Suppressor macrophage treated with lipopolysaccharide for 1 hour (primary cell): ENCODE measurements at places on chromosomes 6 and 20.
A peak's percentile ranks its signal among the peaks of the same experiment; 100 is the strongest.

- no peak for DNase-seq
Observed at GRCh38 chr6:164130151-164130550, 715.6 kb downstream of the QKI start.

DNA sequence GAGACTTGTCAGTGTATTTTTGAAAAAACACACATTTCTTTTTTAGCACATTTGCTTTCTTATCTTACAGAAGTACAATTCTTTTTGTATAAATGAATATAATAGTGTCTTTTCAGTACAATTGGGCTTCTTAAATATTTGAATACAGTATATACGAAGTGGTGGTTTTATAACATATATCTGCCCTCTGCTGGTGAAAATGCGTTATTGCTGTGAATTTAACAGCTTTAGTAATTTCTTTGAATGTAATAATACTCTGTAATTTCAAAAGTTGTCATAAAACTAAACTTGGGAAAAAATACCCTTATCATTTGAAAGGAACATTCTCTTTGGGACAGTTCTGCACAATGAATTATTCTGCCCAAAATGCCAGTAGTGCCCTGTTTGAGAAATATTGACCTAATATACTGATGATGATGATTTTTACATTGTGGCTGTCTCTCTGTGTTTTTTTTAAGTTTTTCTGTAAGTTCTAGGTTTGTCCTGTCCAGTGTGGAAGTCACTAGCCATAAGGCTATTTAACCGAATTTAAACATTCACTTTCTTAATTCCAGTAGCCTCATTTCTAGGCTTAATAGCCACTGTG lies 19.0 kb downstream of the SMAP1 start:
- peak; percentile 77 for DNase-seq

GRCh38 chr6:167475947-167476346 lies 151.1 kb downstream of the TTLL2 start:
- no peak for DNase-seq

- DNase-seq, result no peak
Observed at GRCh38 chr20:11120431-11120830, 446.6 kb upstream of the JAG1 start.

GRCh38 chr6:12614456-12614855 lies 102.1 kb upstream of the PHACTR1 start:
- DNase-seq, result peak; percentile 11

- peak; percentile 52 for DNase-seq
Observed at GRCh38 chr6:111614833-111615582, 9.3 kb upstream of the TRAF3IP2 start.

DNA sequence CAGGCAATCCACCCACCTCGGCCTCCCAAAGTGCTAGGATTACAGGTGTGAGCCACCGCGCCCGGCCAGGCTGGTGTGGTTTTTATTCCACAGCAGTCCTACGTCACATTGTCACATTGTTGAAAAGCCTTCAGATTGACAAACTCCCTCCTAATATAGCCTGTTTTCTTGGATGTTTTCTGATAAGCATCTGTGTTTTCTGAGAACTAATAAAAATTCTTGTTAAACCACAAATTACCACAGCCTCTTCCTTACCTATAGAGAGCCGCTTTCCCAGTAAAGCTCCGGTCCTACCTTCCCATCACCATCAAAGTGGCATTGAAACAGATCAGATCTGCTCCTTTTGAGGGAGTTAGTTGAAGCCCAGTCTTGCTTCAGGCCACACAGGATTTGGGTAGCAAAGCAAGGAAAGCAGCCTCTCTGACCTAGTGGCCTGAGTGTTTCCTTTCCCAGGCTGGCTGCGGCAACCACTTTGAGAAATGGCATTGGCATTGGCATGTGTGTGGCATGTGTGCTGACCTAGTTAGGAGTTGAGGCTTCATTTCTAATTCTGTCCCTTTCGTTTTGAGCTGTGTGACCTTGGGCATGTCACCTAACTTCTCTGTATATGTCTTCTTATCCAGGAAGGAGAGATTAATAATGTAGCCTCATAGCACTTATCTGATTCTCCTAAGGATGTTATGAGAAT lies 1.7 kb upstream of the PKIG start:
- no peak for DNase-seq

DNA sequence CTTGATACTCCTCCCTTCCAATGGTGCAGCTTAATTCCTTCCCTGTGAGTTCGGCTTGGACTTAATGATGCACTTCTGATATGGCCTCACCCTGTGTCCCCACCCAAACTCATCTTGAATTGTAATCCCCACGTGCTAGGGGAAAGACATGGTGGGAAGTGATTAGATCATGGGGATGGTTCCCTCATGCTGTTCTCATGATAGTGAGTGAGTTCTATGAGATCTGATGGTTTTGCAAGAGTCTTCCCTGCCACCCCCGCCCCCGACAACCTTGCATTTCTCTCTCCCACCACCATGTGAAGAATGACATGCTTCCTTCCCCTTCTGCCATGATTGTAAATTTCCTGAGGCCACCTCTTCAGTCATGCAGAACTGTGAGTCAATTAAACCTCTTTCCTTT lies 50.3 kb upstream of the HLA-G start:
- DNase-seq, result peak; percentile 73

GRCh38 chr6:135517527-135517926 lies 20.0 kb upstream of the AHI1 start:
- no peak for DNase-seq

DNA sequence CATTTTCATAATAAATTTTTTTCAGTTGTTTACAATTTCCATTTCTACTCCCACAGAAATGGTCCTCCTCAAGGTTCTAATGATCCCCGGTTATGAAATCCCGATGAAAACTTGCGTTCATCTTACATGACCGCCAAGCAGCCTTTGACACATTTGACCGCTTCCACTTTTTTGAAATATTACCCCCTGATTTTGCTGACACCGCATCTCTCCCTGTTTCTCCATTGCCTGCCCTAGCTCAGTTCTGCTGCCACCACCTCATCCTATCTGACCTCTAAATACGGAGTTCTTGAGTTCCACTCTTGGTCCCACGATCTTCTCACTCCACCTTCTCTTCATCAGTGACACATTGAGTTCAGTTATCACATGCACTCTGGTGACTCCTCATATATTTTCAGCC lies 74.1 kb downstream of the SLC35B3 start:
- no peak for DNase-seq

DNA sequence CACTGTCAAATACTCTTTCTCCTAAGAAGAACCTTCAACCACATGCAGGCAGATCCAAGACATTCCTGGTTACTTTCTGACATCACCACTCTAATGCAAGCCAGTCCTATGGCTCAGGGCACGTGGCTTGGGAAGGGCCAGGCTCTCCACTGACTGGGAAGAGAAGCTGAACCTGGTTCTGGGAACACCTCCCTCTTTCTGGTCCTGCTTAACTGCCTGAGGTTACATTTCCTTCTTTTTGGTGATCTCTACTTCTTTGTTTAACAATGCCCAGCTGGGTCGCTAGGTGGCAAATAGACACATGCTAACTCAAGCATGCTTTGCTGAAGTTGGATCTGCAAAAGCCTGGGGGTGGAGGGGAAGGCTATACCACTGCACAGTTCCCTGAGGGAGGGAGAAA lies 249.8 kb downstream of the GMDS start:
- DNase-seq, result no peak

- no peak for DNase-seq
Observed at GRCh38 chr6:36949636-36950035, 4.9 kb upstream of the PI16 start.

DNA sequence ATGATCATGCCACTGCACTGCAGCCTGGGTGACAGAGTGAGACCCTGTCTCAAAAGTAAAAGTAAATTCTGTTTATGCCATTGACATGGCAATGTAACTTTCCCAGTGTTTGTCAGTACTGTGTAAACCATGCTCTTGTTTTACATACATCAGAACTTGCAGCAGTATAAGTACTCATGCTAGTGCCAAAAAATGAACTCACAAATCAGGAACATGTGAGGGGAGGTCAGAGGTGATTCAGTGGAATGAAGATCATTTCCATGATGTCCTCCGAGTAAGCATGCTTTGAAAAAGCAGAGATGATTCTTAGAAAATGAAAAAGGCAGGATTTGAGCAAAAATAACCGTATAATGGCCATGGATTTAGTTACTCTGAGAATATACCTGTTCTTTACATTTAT lies 81.9 kb downstream of the ANKS1A start:
- DNase-seq, result no peak

- no peak for DNase-seq
Observed at GRCh38 chr6:124812067-124812466, 150.2 kb upstream of the RNF217 start.

GRCh38 chr6:133435065-133435728 lies 194.0 kb downstream of the EYA4 start:
- no peak for DNase-seq

GRCh38 chr6:140068801-140069200 lies 694.4 kb upstream of the CITED2 start:
- no peak for DNase-seq

DNA sequence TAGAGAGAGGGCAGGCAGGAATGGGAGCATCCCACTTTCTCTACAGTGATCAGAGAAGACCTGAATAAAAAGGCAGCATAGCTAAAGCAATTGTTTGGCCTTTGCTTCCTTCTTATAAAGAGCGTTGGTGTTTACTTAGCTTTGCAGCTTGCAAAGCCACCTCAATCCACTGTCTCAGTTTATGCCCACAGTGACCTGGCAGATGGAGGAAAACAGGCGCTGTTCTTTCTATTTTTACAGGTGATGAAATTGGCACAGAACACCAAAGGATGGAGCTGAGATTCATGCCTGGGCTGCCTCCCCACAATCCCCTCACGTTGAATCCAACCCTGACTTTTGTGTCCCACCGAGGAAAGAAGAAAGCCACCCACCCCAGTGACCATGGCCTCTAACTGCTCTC lies 130.5 kb downstream of the TTLL2 start:
- no peak for DNase-seq

- no peak for DNase-seq
Observed at GRCh38 chr6:138757136-138757535, 16.4 kb upstream of the CCDC28A start.

- DNase-seq, result no peak
Observed at GRCh38 chr20:13736436-13737191, 48.1 kb downstream of the ESF1 start.

DNA sequence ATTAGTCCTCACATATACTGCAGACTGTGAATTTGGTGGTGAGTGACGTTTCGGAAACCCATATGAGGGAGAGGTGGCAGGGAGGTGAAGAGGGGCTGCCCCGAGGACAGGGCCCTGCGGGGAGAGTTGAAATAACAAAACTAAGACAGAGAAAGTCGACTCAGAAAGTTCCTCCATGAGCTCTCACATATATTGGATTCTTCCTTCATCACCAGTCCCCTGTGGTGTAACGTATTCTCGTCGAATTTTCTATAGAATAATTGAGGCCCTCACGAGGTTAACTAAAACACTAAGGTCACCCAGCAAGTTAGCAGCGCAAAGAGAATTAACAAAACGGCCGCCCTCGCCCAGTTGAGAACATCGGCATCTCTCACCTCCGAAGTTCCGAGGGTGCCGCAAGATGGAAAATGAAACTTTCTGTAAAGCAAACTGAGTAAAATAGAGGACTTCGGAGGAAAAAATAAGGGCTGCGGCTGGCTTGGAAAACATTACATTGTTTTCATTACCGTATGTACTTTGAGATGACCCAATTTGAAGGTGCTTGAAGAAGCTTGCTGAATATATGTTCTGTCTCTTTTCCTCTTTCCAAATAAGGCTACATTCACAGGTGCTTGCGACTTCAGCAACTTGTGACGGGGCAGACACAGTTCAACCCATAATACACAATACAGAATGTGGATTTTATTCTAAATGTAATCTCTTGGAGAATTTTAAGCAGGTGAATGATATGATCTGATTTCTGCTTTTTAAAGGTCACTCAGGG lies 490.9 kb upstream of the JARID2 start:
- DNase-seq, result no peak

GRCh38 chr20:58309591-58310290 lies at the start of gene RAB22A:
RAB22A (plus strand) TSS chr20:58309715; CDS start chr20:58309977, 262 bp downstream.
- DNase-seq, result peak; percentile 98

DNA sequence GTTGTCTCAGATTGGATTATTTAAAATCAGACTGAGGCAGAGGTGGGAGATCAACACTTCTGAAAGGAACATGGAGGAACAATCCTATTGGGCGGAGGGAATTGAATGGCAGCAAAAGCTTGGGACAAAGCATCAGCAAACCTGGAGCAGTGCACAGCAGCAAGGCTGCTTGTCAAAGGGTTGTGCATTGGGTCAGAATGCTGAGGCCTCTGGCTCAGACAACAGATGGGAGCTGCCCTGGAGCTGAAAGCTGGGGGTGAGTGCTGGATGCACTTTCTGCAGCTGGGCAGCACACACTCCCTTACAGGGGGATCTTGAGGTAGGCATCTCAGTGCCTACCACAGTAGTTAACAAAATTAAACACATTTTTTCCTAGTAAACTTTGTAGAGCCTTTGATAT lies 634.4 kb upstream of the MMS22L start:
- DNase-seq, result no peak

DNA sequence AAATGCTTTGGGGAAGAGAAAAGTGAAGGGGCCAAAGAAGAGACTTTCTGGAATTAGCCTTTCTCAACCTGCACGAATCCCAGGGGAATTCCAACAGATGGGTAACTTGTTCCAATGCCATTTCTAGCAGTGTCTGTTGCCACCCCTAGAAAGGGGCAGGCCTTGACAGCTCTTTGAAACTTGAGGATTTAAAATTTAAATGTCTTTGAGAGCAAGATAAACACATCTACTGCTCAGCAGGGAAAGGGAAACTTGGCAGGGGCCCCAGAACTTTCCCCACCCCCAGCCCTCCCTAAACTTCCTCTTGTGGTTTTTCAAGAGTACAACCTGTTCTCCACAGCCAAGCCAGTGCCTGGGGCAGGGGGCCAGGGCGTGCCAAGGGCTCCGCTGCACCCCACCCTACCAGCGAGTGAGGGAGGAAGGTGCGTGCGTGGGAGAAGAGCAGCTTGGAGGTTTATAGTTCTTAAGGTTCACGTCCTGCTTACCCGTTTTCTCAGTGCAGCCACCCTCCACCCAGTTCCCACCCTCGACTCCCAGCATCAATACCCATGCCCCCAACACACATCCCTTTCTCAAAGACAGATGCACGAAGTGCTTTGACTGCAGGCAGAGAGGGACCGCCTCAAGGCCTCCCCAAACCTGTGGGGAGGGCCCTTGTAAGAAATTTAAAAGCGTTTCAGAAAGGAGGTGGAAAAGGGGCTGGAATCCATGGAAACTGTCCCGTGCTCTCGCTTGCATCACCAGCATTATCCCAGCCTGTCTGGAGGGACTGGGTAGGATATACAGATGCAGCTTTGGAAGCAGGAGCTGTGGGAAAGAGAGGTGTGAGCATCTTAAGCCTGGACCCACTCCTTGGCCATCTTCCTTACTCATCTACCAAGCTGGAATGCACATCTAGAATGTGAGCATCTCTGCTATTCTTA lies 4.5 kb upstream of the TAF8 start:
- peak; percentile 88 for DNase-seq

GRCh38 chr20:32456869-32457478 lies 98.8 kb downstream of the ASXL1 start:
- peak; percentile 30 for DNase-seq

DNA sequence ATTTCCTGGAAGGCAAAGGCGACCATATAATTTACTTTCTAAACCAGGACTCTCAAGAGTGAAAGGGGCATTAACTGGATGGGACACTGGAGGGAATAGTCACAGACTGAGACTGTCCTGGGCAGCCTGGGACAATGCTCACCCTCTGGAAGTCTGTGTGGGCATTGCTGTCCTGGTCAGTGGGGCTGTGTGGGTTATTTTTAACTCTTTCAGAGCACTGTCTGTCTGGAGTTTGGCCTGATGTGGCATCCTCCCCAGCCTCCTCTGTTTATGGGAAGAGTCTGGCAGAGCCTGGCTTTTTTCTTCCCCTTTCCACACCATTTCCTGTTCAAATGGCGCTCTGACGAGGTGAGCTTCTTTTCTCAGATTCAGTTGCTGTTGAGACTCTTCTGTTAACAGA lies 11.7 kb downstream of the DAAM2 start:
- no peak for DNase-seq

GRCh38 chr6:79712616-79713135 lies 81.5 kb downstream of the SH3BGRL2 start:
- DNase-seq, result no peak
